Kidney glomerular epithelial cell (primary cell): ENCODE measurements at places on chromosomes 11 and 22.

- DNase-seq = no peak
These were observed 2.8 kb downstream of the MYOD1 start for GRCh38 chr11:17722000-17722643.

DNA sequence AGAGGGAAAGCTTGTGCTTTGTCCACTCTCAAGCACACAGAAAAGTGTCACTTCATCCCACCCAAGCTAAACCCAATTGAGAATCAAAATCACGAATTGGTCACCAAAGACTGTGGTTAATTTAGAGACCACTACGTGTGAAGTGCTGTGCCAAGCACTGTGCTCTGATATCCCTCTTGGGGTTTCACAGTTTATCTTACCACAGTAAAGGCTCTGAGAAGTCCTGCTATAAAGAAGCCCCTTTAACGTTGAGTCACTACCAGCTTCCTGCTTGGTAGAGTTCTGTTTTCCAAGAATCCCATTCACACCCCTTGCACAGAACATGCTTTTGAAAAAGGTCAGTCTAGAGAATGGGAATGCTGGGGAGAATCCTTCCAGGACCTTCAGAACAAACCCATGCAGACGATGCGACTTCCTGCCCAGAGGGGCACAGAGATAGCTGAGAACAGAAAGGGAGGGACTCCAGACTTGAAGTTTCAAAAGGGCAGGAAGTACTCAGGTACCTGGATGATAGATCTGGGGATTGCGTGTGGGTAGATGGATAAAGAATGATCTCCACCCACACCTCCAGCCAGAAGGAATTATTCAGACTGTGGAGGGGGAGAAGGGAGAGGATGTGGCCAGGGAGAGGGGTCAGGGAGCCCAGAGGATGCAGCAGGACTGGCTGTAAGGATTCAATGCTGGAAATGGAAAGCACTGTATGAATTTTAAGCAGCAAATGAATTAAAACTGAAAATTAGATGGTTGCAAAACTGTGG, 18.1 kb upstream of the TSPAN18 start:
- no peak for DNase-seq

GRCh38 chr11:11620921-11621572, 758 bp downstream of the GALNT18 start:
- no peak for DNase-seq

DNA sequence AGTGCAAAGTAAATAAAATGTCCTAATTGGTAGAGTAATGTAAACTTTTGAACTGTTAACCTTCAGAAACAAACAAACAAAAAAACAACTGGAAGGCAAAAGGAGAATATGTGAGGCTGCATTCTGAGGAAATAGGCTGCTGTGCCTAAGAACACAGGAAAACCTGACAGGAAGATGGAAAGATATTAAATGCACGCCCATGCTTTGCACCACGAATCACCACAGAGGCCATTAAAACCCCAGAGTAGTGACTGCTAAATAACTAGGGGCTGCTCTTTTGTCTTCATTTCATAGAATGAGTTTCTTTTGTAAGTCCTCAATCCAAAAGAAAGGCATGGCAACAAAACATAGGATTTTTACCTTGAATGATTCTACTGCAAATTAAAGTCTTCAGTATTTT, 436.0 kb downstream of the RAB38 start:
- no peak for DNase-seq

DNA sequence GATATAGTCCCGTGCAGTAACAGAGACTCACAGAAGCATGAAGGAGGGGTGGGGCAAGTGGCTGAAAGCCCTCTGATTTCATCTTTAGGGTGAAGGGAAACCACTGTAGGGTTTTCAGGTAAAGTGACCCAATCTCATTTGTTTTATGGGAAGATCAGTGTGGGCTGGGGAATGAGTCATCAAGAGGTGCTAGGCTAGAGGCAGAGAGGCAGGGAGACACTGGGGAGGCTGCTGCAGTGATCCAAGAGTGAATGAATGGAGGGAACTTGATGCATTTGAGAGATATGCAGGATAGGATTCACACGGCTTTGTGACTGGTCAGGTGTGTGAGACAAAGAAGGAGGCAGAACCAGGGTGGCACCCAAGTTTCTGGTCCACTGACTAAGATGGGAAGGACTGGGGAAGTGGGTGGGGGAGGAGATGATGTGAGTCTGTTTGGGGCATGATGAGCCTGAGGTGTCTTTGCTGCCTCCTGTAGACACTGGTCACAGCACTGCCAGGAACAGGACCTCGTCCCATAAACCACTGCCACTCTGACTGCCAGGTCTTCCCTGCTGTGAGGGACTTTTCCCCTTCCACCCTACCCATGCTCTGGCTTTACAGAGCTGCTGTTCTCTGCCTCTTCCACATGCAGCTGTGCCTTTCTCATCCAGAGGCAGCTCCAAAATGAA, 239.0 kb downstream of the TENM4 start:
- peak; percentile 40 for DNase-seq

GRCh38 chr11:102377891-102378290, 30.9 kb downstream of the BIRC2 start:
- DNase-seq = no peak

GRCh38 chr11:132005887-132006286, 635.5 kb downstream of the NTM start:
- no peak for DNase-seq

DNA sequence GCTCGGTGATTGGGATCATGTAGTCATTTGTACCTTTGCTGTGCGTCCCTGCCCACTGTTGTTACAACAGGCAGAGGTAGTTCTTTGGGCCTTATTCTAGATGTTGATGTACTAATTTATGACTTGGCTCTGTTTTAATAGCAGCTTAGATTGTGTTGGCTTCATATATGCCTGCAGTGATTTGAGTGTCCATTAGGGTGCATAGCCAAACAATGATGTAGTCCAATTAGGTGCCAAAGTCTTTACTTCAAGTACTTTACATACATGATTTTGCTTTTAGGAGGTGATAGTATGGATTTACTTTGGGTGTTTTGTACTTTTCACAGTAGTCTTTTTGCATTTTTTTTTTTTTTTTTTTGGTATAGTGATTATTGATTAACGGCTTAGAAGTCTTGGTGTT, 46.4 kb downstream of the PPP6R3 start:
- no peak for DNase-seq

DNA sequence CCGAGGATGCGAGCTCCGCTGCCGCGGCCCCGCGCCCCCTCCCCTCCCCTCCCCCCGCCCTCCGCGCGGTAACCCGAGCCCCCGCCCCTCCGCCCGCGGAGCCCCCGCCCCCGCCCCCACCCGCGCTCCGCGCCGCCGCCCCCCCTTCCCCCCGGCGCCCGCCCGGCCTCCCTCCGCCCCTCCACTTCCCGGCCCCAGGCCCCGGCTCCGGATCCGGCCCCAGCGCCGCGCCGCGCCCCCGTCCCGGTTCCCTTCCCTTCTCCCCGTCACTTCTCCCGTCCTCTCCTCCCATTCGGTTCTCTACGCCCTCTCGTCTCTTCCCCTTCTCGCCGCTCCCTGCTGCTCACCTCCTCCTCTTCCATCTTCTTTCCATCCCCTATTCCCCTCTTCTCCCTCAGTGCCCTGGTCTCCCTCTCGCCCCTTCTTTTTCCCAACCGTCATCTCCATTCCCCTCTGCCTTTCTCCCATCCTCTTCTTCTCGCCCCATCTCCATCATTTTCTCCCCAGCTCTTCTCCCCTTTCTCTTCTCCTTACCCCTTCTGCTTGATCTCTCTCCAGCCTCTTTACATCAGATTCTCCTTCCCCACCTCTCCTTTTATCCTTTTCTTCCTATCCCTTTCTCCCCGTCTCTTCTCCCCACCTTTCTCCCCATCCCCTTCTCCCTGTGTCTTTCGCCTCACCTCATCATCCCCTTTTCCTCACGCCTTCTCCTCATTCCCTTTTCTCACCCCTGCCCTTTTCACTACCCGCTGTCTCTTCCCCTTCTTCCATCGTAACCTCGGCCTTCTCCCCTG, at the start of gene DCHS1:
DCHS1 (minus strand) TSS at position 20 of the 794 bp plus-strand sequence. CDS start 14,196 bp downstream, outside the sequence.
- no peak for DNase-seq

DNA sequence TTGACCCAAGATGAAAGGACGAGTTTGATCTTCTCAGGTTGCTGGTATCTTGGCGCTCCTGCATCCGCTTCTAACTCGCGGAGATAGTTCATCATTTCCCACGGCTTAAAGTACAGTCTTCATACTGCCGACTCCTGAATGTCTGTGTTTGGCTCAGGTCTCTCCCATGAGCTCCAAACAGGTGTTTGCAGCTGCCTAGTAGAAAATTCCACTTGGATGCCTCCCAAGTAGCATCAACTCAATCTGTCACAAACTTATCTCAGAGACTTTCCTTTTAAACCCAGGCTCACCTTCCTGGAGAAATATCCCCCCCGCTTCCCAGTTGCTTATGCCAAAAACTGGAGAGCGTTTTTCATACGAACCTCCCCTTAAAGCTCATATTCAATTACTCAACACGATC, 986.5 kb downstream of the TBC1D22A start:
- DNase-seq = no peak

DNA sequence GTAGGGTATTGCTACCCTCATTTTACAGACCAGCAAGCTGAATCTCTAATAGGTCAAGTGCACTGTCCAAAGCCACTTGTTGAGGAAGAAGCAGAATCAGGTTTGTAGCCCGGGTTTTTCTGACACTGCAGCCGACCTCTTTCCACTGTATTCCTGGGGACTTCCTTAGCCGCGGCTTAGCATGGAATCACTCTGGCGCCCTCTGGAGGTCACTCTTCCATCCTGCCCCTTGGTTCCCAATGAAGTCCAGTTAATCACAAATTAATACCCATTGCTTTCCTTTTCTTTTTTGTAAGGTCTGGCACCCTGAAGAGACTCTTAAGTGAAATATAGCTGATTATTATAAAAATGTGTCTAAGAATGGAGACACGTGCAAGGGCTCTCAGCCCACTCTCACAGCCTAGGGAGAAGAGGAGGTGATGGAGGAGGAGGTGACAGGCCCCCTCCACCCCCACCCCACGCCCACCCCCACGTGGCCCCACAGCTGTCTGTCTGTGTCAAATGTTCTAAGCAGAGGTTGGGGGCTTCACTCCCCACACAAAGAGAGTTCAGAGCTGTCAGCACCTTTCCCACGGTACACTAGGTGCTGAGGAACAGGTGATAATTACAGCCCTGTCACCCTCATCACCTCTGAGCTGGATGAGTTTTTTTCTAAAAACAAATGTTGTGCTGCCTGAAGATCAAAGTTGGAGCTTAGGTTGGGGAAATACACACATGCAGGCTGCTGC, 57.7 kb upstream of the DRD2 start:
- DNase-seq = peak; percentile 34

GRCh38 chr11:129146191-129146590, 45.9 kb downstream of the ARHGAP32 start:
- no peak for DNase-seq

DNA sequence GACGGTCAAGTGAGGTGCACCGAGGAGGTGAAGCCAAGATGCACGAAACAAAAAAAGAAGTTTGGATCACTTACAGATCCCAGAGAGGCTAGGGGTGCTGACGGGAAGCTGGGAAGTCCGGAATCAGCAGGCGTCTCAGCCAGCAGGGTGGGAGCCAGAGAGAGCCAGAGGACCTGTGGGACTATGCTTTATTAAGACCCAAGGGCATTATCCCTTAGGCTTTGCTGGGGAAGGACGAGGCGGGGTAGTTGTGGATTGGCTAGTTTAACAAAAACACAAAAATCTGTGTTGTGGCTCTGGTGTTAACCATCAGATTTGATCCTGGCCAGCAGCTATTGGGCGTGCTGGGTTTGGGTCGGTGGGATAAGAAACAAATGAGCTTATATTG, 427.1 kb downstream of the DYNC2H1 start:
- DNase-seq = no peak
